ENCODE measurements at places on chromosomes 13 and 19. TPM values are rescaled to one million over a fixed set of nuclear protein-coding genes. Genes with fewer than 3 reads are reported as not detected.

PNMA8C gene
- total RNA-seq: not detected

ZNF549 gene
- not detected for total RNA-seq

ACP7 gene
- 4.7 TPM for total RNA-seq

VSTM2B gene
- not detected for total RNA-seq

DNA sequence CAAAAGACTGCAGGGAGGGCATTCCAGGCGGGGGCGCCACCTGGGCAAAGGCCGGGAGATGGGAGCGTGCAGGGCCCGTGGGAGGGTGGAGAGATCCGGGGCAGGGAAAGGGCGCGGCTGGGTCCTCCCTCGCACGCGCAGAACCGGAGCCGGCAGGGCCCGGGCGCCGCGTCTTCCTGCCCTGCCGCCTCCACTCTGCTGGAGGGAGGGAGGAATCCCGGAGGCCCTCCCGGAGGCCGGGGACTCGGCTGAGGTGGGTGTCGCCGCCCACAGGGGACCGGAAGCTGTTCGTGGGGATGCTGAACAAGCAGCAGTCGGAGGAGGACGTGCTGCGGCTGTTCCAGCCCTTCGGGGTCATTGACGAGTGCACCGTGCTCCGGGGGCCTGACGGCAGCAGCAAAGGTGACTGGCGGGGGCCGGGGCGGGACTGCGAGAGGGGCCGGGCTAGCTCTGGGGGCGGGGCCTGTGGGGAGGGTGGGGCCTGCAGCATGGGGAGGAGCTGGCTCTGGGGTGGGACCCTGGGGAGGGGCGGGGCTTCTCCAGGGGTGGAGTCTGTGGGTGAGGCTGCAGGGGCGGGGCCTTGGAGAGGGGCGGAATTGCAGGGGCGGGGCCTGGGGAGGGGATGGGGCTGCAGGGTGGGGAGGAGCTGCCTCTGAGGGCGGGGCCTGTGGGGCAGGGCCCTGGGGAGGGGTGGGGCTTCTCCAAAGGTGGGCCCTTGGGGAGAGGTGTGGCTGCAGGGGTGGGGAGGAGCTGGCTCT is 51.3 kb downstream of the CELF5 start:
- DNase-seq: peak; percentile 92
- no peaks in the 10 kb centered on the region for H3K27me3 ChIP-seq
- H3K27ac ChIP-seq: peak overlapping the region; percentile 86
- H3K36me3 ChIP-seq: no peaks in the 10 kb centered on the region

- H3K4me3 ChIP-seq: no peak overlapping the region
- H3K4me1 ChIP-seq: peaks cover 4% of the 10 kb centered on the region
- no peak overlapping the region for H3K27ac ChIP-seq
- H3K27me3 ChIP-seq: no peaks in the 10 kb centered on the region
- DNase-seq: no peak
- H3K36me3 ChIP-seq: no peaks in the 10 kb centered on the region
Observed at GRCh38 chr13:98838776-98839175, 86.3 kb upstream of the SLC15A1 start.

DNA sequence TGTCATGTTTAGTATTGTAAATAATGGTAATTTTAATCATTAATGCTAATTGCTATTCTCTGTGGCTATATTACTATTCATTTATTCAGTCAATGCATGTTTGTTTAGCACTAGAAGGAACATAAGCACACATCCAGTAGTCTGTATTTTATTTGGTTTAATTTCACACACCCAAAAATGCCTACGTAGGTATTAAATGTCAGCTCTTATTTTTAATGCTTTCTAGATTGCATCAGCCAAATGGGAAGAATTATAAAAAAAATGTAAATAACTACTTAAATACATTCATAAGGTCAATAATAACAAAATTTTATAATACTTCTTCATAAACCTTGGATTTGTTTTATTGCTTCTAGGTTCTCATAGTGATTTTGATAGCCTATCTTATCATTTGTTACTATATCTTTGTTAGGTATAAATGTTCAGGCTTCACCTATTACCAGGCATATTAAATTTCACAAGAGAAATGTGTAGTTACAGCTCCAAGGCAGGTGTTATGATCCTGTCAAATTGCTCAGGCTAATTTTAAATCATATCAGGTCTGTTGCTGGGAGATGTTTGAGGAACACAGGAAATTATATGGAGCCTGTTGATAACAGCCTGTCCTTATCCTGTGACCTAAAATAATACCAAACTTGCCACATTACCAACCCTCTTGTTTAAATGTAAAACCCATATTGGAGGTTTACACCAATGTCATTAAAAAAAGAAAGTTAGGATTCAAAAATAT is 34.4 kb downstream of the ITGBL1 start:
- H3K27ac ChIP-seq: no peak overlapping the region
- no peak overlapping the region for H3K4me3 ChIP-seq
- no peaks in the 10 kb centered on the region for H3K4me1 ChIP-seq
- no peaks in the 10 kb centered on the region for H3K36me3 ChIP-seq

- DNase-seq: no peak
- no peaks in the 10 kb centered on the region for H3K27me3 ChIP-seq
- H3K4me3 ChIP-seq: no peak overlapping the region
- H3K36me3 ChIP-seq: no peaks in the 10 kb centered on the region
- H3K4me1 ChIP-seq: peaks cover 5% of the 10 kb centered on the region
- H3K27ac ChIP-seq: no peak overlapping the region
Observed at GRCh38 chr19:17530586-17530985, 19.1 kb downstream of the PGLS start.

- H3K4me1 ChIP-seq: no peaks in the 10 kb centered on the region
- no peak overlapping the region for H3K27ac ChIP-seq
- DNase-seq: no peak
Observed at GRCh38 chr13:61086087-61086486, 329.6 kb downstream of the PCDH20 start.

DNA sequence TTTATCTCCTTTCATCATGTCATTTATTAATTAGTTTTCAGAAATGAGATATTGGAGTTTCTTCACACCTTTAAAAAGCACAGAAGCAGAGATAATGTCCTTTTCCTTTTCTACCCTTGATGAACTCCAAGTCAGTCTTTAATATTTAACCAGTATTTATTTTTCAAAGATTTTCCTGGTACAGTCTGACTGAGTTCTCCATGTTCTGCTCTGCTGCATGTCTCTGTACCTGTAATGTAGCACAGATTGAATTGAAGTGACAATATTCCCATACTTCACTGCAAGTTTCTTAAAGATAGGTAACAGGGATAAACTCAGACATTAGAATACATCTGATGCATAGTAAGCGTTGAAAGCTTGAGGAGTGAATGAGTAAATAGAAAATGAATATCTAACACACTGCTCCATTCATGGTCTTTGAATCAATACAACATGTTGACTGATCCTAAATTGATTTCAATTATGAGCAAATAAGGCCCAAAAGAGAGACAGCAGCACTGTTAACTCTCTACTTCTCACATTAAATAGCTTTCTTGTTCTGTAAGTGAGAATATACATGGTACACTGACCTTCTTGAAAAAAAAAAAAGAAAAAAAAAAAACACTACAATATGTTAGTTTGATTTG is 1323.6 kb upstream of the PRR20A start:
- no peak overlapping the region for H3K27ac ChIP-seq
- H3K4me3 ChIP-seq: no peak overlapping the region
- H3K36me3 ChIP-seq: no peaks in the 10 kb centered on the region
- no peaks in the 10 kb centered on the region for H3K27me3 ChIP-seq

DNA sequence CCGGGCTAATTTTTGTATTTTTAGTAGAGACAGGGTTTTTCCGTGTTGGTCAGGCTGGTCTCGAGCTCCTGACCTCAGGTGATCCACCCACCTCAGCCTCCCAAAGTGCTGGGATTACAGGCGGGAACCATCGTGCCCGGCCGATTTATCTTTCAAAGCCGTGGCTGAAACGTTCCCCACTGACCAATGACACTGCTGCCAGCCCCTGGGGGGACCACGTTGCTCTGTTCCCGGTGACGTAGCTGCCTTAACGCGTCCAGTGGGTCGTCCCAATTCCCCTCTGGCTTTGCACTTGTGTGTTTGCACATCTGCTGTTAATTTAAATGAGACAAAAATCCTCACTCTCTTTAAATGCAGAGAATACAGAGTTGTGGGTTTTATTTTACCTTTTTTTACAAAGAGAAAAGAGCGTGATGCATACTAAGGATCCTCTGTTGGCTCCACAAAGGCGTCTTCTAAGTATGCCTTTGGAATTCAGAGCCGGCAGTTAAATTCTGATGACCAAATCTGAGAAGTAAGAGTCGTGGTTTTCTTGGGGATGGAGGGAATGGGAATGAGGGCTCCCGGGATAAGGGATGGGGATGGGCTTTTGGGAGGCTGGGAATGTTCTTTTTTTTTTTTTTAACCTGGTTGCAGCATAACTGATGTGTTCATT is 18.6 kb upstream of the LMTK3 start:
- no peak overlapping the region for H3K4me3 ChIP-seq
- no peaks in the 10 kb centered on the region for H3K36me3 ChIP-seq
- H3K4me1 ChIP-seq: no peaks in the 10 kb centered on the region

DNA sequence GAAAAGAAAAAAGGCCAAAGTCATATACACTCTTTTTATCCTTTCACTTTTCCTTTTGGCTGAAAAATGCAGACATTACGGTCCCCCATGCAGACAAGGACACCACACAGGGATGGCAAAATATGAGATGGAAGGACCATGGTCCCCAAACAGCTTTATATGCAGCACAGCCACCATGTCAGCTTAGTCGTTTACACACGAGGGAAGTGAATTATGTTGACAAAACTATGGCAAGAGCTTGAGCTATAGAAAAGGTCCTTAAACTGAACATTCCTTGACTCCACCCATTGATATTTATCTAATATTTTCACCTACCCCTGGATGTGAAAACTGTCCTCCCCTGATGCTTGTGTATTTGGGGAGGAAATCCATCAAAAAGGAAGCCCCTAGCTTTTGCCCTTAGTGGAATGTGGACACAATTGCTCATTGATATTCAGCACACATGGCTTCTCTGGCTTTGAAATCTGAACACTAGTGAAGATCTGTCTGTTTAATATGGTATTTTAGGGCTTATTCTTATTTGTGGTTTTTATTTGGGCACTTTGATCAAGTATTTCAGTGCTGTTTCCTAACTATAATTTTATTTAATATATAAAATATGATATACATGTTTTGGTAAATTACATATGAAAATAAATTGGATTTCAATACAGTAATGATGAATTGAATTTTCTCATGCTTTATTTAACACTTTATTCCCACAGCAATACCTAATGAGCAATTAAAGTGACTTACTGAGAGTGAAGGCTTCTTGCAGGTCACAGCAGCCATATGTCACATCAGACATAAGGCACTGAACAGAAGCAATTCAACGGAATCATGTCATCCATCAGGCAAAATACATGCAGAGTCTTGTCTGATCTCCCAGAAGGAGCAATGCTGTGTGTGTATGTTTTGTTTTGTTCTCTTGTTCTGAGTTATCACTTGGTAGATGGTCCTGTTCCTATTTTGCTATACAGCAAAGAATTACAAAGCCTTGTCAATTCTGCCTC is 6.8 kb upstream of the GTF2F2 start:
- no peak for DNase-seq
- no peak overlapping the region for H3K27ac ChIP-seq
- no peaks in the 10 kb centered on the region for H3K4me1 ChIP-seq
- no peaks in the 10 kb centered on the region for H3K27me3 ChIP-seq

GRCh38 chr13:32659736-32660135 is 73.5 kb downstream of the PDS5B start:
- H3K36me3 ChIP-seq: no peaks in the 10 kb centered on the region
- H3K4me3 ChIP-seq: no peak overlapping the region
- no peaks in the 10 kb centered on the region for H3K27me3 ChIP-seq
- no peak overlapping the region for H3K27ac ChIP-seq

- DNase-seq: no peak
- H3K27me3 ChIP-seq: no peaks in the 10 kb centered on the region
- H3K4me3 ChIP-seq: peak overlapping the region; percentile 89
- peak overlapping the region; percentile 100 for H3K27ac ChIP-seq
Observed at GRCh38 chr19:41265395-41266153, 1.4 kb downstream of the HNRNPUL1 start.

DNA sequence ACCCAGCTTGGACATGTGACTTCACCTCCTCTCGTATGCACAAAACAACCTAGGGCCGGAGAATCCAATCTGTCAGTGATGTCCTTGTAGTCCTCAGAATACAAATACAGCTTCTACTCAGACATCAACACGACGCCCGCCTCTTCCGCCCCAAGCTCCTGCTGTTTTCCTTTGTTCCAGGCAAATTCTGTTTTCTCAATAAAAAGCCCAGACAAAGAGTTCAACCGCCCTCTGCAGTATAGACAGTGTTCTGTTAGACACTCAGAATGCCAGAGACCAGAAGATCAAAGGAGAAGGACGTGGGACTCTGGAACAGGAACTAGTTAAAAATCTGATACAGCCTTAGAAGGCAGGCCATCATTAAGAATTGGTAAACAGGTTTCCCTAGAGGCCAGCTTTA is 42.0 kb upstream of the GGACT start:
- no peak overlapping the region for H3K27ac ChIP-seq
- H3K27me3 ChIP-seq: no peaks in the 10 kb centered on the region
- 0 out of 2 replicates have a peak, but pooled peaks cover 9% of the 10 kb centered on the region for H3K36me3 ChIP-seq

- no peaks in the 10 kb centered on the region for H3K4me1 ChIP-seq
- H3K4me3 ChIP-seq: no peak overlapping the region
- H3K27me3 ChIP-seq: peaks cover 52% of the 10 kb centered on the region
- DNase-seq: no peak
Observed at GRCh38 chr19:41612483-41612882, 14.4 kb downstream of the CEACAM4 start.

DNA sequence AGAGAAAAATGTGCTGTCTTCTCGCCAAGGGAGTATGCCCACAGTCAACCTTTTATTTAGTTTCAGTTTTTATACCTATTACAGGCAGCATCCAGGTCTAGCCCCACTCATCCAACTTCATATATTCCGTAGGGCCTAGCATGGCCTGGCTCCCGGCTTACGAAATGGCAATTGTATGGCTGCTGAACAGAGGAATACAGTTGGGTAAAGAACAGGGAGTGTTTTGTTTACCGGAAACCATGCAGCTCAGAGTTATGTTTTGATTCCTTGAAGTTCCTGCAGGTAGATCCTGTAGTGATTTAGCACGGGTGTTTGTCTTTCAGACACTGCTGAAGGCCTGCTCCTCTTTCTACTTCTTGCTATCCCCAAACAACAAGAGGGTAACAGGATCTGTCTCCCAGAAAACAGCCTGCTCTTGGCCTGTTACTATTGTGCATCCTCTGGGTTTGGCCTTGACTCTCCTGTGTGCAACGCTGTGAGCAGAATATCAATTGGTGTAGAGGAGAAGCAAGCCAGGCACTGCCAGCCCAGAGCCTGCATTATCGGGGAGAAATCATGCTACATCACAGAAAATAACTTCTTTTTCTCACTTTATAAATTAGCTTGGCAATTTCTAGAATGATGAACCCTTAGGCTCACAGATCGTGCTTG is 32.4 kb downstream of the OLFM4 start:
- H3K27ac ChIP-seq: no peak overlapping the region
- H3K36me3 ChIP-seq: no peaks in the 10 kb centered on the region
- H3K4me3 ChIP-seq: no peak overlapping the region
- H3K4me1 ChIP-seq: no peaks in the 10 kb centered on the region

DNA sequence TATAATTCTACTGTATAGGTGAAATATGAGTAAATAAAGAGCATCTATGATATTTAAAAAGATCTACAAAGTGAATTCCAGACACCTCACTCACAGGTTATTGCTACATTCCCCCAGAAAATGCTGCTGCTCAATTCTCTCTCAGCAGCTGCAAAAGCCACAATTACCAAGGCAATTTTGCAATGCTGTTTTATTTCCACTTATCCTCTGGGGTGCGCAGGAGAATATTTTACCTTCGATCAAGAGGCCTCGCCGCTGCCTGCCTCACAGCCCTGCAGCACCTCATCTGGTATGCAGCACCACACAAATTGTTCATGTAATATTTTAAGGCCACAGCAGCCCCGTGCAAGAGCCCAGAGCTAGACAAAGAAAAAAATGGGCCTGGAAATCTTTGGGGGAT is 333.2 kb downstream of the DNAJC15 start:
- no peaks in the 10 kb centered on the region for H3K36me3 ChIP-seq
- DNase-seq: no peak
- no peaks in the 10 kb centered on the region for H3K27me3 ChIP-seq
- H3K4me3 ChIP-seq: no peak overlapping the region
- H3K4me1 ChIP-seq: no peaks in the 10 kb centered on the region
